ENCODE measurements at places on chromosomes 5 and 9.

DNA sequence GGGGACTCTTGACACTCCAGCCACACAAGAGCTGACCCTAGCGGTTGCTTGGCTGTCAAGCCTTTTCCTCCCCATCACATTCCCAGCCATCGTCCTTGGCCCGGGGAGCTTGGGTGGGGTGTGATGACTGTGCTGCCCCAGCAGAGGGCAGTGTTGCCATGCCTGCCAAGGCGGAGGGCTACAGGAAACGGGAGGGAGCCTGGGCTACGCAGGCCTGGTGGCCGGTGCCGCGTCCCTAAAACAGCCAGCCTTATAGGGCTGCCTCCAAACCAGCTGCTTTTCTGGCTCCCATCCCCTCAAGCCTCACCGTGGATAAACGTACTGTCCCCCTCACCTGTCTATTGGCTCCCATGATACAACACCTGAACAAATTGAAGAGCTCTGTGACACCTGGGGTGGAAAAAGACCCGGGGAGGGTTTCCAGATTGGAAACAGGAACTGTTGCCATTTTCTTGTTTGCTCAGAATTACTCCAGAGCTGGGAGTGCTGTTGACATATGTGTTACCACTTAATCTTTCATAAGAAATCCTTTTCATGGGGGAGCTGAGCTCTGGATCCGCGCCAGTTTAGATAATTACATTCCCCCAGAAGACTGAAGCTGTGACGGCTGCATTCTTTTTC, 72.8 kb upstream of the ASTN2 start:
- DNase-seq, result peak; percentile 3

GRCh38 chr5:16507716-16508115, 42.1 kb upstream of the ZNF622 start:
- DNase-seq, result no peak

DNA sequence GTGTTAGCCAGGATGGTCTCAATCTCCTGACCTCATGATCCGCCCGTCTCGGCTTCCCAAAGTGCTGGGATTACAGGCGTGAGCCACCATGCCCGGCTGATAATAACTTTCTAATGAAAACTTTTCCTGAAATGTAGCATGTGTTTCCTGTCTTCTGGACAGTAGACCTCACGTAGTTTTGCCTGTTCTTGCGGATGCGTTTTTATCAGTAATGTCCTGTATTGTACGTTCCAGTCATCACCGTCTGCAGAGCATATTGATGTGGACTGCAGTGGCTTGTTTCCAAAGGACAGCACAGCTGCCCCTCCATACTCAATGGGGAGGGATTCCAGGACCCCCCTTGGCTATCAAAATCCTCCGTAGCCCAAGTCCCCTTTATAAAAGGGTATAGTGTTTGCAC, 12.8 kb downstream of the EXOC3 start:
- no peak for DNase-seq

DNA sequence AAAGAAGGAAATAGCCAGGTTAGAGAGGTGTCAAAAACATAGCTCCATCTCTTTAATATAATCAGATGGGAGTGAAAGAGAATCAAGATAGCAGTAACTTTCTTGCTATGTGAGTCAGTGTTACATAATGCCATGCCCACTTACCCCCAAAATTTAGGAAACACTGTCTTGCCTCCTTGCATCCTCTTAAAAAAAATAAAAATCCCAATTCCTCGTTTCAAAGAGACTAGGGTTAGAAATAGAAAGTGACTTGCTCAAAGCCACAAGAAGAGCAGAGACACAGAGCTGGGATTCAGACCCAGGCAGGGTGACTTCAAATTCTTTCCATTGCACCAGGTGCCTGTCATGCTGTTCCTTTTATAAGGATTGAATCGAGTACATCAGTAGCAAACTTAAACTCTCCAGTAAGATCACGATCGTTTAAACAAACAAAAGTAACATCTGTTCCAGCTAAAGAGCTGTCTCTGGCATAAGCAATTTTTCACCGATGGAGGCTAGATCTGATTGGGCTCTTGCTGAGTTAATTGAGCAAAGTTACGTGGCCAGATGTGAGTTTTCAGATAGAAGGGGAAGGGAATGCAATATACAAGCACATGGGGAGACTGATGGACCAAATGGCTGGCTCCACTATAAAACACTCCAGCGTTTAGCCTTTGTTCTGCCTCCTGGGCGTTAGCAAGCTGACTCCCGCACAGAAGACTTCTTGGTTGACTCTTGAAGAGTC, 176.9 kb downstream of the PALM2AKAP2 start:
- DNase-seq, result no peak

- peak; percentile 67 for DNase-seq
Observed at GRCh38 chr5:126777257-126777974, 480 bp downstream of the LMNB1 start.

DNA sequence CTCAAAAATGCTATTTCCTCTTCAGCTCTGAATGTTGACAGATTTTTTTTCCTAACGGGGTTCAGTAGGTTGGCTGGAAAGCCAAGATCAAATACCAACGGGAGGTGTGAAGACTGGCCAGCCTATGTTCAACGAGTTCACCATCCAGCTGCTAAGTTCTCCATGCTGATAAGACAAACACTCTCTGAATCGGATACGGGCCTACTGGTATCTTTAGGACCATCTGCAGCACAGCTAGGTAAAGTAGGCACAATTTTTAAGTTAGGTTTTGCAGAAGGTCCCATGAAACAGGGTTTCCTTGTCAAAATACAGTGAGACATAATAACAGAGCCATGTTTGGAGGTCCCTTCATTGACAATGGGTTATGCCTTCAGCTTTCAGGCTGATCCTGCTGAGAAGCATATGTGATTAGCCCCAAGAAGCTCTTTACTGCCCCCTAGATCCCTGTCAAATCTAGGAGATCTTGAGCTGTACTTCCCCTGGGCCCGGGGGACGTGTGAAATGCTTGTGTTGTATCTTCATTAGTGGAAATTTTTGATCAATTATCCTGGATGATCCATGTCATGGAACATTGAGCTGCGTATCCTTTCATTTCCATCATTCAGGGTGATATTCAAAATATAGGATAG, 60.6 kb downstream of the PGM5 start:
- DNase-seq, result no peak

DNA sequence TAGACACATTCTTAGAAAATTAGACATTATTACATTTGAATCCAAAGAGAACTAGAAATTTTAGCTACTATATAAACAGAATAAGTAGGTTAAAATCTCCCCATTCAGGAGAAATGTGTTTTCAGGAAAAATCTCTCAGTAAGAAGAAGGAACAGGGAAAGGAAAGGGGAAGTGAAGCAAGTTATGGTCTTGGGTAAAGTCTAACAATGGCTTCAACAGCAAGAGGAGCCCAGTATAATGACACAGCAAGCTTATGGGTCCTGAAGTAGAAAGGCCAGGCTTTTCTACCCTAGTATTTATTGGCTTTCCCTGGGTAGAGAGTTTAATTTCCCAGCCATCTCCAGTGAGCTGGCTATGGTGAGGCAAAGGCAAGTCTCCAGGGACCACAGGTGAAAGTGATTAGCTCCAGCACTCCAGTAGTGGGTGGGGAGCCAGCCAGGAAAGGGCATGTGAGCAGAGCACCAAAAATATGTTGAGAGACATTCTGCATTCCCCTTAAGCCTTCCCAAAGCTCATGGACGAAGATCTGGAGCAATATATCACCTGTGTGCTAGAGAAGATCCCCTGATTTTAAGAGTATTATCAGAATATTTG, 981.7 kb downstream of the NR2F1-AS1 start:
- DNase-seq, result no peak

DNA sequence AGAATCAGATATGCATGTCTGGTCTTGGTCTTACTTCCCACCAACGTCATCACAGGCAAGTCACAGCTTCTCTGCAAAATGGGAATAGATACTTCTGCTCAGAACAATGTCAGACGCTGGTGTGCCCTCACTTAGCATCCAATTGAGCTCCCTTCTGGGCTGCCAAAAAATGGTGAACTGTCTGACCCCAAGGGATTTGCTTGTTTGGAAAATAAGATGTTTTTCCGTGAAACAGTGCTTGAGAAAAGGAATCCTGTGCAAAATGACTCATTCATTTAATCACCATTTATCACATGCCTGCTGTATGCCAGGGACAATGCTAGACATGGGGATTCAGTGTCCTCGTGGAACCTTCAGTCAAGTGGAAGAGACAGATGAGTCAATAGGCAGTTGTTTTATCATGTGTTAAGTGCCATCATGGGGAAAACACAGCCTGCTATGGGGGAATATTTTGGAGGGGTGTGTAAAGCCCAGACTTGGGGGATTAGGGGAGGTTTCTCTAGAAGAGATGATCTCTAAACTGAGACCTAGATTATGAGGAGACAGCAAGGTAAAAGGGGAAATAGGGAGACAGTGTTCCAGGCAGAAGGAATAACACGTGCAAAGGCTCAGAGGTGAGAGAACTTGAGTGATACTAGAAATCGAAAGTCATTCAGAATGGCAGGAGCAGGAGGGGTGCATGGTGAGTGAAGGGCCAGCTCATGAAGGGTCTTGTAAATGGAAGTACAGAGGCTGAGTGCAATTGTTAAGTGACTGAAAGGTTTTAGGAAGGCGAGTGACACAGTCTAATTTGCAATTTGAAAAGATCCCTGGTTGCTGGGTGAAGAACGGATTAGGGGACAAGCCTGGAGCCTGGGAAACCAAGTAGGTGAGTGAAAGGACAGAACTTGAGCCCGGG, 3.9 kb downstream of the NIPAL4 start:
- DNase-seq, result no peak

DNA sequence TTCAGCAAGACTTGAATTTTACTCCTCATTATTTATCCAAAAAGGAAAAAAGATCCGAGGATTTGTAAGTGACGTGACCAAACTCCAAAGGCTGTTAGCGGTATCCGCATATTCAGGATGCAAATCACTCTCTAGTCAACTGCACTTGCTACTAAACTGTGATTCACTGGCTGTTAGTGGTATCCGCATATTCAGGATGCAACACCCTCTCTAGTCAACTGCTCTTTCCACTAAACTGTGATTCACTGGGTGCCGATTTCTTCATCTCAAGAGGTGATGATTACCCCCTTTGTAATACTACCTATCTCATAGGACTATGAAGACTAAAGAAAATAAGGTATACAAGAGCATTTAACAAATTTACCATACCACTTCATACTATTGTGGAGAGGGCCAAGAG, 5.7 kb downstream of the MAPKAP1 start:
- no peak for DNase-seq

DNA sequence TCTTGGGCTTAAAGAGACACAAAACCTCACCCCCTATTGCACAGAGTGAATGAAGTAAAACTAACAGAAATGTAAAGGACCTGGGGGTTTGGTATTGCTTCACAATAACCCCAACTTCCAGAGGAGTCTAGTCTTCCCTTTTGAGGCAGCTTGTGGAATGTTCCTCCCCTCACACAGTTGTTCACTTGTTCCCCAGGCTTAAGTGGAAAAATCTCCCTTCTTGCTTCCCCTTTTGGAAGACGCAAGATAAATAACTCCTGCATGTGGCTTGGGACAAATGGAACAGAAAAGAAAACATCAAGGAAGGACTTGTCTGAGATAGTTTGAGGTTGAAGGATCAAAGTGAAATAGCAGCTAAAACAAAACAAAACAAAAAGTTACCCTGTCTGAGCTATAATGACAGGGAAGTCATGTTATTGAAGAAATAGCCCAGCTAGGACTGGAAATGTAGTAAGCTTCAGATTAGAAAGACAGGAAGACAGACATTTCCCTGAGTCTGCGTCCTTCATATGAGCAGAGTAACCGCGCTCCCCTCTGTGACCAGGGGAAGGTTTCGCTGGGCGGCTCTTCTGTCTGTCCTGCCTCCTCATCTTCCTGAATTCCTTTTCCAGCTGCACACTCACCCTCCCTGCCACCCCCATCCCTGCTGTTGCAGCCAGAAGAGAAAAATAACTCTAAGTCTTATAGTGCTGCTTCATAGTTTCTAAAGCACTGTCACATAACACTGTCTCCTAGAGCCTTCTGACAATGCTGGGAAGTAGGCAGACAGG, 8.8 kb downstream of the SPARC start:
- no peak for DNase-seq

DNA sequence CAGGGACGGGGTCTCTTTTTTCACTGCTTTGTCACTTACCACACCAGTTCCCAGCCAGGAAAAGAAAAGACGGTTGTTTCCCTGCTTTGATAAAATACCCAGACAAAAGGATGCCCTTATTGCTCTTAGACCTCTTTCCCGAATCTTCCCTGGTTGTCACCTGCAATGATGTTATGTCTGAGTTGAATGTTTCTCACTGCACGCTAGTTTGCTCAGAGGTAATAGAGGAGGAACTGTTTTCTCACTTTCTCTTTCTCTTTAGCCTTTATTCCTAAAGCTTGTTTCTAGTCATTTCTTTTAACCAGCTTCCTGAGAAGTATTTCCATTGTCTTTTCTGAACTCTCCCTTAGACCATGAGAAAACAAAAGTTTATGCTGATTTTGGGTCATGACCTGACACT, 32.9 kb downstream of the ACER2 start:
- DNase-seq, result no peak

- DNase-seq, result no peak
Observed at GRCh38 chr9:104992659-104993058, 64.7 kb upstream of the ABCA1 start.

DNA sequence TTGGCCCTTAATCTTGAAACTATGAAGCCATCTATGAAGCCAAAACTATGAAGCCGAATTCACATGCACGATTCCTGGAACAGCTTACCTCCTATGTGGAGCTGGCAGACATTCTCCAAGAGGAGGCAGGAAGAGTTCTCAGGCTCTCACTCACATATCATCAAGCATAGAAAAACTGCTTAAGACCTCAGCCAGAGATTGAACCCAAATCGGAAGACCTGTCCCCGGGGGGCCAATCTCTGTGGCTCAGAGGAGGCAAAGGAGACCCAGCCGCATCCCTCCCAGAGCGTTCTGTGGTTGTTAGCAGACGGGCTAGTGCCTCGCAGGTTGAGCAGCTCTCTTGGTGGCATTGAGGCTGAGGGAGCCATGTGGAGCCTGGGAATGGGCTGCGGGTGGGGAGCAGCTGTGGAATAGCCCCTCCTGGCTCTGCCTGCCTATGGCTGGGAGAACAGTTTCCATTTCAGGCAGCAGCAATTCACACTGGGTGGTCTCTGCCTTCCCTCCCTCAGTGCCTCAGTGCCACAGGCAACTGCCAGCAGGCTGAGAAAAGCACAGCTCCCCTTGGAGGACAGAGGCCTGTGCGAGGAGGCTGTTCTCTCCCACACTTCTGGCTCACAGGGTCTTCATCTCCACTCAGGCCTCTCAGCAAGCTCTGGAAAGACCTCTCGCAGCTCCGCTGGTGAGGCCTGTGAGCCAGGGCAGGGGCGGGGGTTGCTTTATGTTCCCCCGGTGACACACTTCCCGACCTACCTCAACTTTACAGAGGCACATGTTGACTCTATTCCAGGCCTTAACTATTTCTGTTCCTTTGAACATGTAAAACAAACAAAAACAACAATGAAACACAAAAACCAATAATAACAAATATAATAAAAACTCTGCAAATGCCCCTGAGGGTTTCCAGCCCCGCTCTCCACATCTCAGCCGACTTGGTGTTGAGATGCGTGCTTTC, 17.4 kb upstream of the TMEM174 start:
- DNase-seq, result no peak

DNA sequence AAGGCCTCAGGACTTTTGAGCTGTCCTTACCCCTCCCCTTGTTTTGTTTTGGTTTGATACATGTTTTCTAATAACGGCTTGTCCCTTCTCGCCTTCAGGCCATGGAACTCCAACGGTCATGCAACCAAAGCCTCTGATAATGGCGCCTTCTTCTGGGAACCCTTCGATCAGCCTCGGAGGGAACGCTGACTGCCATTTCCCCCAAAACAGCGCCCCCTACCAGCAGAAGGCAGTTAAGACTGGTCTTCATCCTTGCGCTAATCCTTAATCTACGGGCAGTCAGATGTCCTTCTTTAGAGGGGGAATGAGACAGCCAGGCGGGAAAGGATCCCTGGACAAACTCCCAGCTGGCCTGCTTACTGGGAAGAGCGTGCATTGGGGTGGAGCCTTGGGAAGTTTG, 276.6 kb downstream of the ICE1 start:
- DNase-seq, result no peak

GRCh38 chr9:111961009-111961408, 64.4 kb downstream of the UGCG start:
- DNase-seq, result no peak

All from CD4-positive, alpha-beta T cell treated with Interferon gamma for 1 hour (primary cell).